ENCODE measurements at places on chromosomes 7 and 10.

GRCh38 chr10:127908106-127908958 is 1.4 kb downstream of the PTPRE start:
- no peak for DNase-seq

DNA sequence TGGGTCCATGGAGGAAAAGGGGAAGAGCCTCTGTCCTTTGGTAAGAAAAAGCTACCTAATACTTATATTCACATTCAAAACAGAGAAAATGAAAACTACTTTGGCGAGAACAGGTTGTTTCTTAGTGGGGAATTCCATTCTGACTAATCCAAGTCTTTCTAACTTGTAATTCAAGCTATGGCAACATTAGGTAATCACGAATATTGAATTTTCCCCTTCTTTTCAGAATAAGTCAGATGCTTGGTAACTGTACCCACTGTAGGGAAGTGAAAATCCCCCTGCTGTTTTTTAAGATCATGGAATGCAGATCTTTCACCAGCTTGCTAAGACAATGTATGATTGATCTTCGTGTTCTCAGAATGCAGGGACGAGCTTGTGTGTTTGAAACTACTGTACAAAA is 384.4 kb downstream of the TCERG1L start:
- DNase-seq, result no peak

- DNase-seq, result no peak
These were observed 23.6 kb downstream of the NOBOX start for GRCh38 chr7:144379776-144380384.

DNA sequence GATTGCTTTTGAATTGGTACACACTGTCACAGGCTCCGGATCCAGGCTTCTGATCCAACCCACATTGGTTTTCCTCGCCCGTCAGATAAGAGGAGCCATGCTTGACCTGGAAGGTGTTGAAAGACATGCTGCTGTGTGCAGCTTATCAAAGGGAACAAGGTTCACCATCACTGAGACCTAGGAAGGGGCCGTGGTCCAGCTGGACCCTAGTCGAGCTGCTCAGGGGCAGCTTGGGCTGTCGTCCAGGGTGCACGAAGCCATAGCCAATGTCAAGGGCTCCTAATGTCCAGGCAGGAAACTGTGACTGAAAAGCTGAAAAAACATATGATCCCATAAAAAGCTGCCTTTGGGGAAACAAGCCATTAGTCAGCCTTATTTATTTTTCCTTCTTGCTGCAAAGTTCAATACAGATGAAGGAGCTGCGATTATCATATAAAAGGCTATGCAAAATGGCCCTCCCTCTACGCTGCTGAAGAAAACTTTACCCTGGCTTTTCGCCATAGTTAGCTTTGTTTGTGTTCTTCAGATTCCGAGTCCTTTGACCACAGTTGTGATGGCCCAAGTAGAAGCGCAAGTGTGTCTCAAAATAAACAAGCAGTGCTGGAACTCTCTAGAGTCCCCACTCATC is 118.0 kb downstream of the CREB5 start:
- DNase-seq, result no peak

- peak; percentile 15 for DNase-seq
These were observed 45.7 kb upstream of the HSPA12A start for GRCh38 chr10:116787893-116788665.

- no peak for DNase-seq
These were observed 31.1 kb downstream of the SH3PXD2A start for GRCh38 chr10:103824281-103824680.
